Foreskin keratinocyte (primary cell): ENCODE measurements at places on chromosomes 1 and 21.

DNA sequence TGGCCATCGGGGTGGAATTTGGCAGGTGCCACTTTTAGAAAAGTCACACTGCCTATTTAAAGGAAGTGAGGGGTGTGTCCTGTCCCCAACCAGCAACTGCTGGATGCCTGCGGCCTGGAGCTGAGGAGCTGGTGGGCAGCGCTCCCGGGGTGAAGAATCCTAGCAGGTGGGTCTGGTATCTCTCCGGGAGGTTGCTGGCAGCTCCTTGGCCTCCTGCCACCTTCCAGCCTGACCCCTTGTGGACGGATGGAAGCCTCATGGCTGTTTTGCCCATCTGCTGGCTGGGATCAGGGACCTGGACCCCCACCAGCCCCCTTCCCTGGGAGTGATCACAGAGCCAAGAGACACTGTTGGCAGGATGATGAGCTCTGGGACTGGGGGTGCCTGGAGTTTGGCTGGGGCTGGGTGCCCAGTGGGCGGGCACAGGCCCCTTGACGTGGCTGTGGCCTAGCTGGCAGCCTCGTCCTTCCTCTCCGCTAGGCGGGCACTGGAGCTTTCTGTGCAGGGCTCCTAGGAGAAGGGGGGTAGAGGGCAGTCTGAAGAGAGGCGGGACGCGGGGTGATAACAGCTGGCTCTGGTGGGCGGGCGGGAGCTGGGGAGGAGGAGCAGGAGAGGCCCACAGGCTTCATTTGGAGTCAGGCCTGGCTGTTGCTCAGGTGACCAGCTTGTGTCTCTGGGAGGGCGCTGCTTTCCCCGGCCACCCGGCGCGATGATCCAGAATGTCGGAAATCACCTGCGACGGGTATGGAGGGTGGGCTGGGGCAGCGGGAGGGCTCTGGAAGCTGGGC lies at the start of gene ACOT11:
Gene ACOT11, plus strand, starts transcription at position 628 of the 788 bp plus-strand sequence. Its CDS starts 82 bp downstream, at position 710.
- no peak for DNase-seq

DNA sequence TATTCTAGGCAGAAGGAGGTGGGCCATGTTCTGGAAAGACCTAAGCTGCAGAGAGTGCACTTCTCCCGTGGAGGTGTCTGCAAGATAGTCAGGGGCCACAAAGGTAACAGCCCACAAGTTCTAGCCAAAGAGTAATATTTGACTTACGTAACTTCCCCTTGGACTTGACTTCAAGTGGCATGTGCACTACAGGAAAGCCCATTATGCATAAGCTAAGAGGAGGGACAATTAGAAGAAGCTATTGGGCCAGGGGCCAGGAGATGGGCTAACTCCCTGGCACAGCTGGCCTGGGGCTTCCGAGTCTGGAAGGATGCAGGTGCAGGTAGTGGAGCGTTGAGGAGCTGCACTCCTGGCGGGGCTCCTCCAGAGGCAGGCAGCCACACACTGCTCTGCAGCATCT lies 58.3 kb downstream of the ERG start:
- no peak for DNase-seq

GRCh38 chr1:110682898-110683297 lies 8.2 kb upstream of the KCNA3 start:
- DNase-seq, result no peak

DNA sequence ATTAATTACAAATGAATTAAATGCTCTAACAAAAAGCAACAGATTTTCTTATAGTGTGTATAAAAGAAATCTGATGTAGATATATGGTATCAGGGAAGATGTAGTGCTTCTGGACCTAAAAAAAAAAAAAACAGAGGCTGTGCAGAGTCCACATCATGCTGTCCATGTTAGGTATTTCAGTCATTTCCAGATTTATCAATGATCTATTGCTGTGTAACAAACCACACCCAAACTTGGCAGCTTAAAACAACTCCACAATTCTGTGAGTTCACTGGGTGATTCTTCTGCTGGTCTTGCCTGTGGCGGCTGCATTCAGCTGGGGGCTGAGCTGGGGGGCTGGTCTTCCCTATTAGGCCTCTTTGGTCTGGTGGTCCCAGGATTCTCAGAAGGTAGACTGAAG lies 52.3 kb upstream of the C1orf146 start:
- DNase-seq, result no peak

GRCh38 chr1:27526569-27527222 lies 36.7 kb upstream of the WASF2 start:
- no peak for DNase-seq

DNA sequence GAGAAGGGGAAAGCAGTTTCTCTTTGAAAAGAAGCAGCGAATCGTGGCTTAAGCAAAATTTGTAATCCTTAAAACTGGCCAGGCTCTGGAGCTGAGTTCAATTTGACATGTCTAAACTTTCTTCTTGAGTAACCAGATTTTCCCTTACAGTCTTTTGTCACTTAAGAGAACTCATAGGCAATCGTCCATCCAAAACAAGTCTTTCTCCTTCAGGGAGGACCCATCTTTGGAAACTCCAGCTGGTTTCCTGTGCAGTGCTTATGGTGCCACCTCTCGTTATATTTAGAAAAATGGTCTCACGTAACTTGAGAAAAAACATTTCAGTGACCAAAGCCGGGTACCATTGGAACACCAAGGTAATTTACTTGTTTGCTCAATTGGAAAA lies 1.8 kb upstream of the PTTG1IP start:
- DNase-seq, result peak; percentile 52
